ENCODE measurements at places on chromosomes 1 and 21. TPM values are rescaled to one million over a fixed set of nuclear protein-coding genes. Genes with fewer than 3 reads are reported as not detected.
A peak's percentile ranks its signal among the peaks of the same experiment; 100 is the strongest.

- no peaks in the 10 kb centered on the region for H3K4me1 ChIP-seq
- no peak overlapping the region for H3K4me3 ChIP-seq
- H3K27ac ChIP-seq: no peak overlapping the region
- no peaks in the 10 kb centered on the region for H3K36me3 ChIP-seq
- no peak for DNase-seq
These were observed 6.6 kb downstream of the RSPO1 start for GRCh38 chr1:37628026-37628556.

S100A9 gene
- not detected for polyA plus RNA-seq

DNA sequence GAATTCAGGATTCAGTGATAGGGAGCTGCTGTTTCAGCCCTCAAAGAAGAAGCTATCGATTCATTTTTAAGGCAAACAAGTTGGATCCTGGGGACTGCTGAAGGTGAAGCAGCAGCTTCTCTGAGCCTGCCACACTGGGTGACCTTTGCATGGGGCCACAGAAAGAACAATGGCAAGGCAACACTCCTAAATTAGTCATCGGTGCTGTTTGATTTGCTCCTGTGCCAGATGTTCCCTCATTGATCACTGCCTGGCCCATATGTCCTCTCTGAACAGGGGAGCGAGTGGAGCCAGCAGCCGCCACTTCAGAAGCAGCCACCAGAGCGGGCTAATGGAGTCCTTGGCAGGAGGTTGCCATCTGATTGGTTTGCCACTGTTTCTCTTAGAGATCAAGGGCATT lies 391.5 kb downstream of the NTNG1 start:
- H3K4me3 ChIP-seq: no peak overlapping the region
- no peak overlapping the region for H3K27ac ChIP-seq
- no peaks in the 10 kb centered on the region for H3K27me3 ChIP-seq
- no peaks in the 10 kb centered on the region for H3K36me3 ChIP-seq
- DNase-seq: no peak

KRTAP13-4 gene
- not detected for polyA plus RNA-seq

ABCB10 gene
- polyA plus RNA-seq: 7.6 TPM

DNA sequence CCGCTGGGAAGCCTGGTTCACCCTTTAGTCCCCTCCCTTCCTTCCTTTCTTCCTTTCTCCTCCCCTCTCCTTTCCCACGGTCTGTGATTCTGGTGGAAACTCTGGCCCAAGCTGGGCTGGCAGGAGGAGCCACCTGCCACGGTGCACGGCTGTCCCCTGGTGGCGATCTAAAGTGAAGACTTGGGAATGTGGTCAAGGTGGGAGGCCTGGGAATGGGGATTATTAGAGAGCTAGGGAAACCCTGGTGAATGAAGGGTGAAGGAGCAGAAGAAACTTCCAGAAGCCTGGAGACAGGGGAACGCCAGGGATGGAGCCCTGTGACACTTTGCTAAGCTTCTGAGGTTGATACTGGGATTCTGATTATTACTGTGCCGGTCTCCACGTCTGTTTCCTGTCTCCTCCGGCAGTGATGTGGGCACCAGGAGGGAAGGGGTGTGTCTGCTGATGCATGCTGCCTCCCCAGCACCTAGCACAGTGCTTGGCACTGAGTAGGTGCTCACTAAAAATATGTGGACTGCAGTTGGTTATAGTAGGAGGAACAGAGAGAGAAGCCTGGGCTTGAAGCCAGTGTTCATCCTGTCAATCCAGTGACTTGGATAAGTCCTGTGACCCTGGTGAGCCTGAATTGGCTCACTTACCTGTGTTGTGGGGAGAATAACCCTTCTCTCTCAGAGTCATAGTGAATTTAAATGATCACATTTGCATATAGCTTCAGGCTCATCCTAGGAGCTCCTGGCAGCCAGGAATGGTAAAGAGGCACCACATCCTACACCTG lies 71.2 kb upstream of the NBPF3 start:
- no peaks in the 10 kb centered on the region for H3K27me3 ChIP-seq
- H3K4me3 ChIP-seq: no peak overlapping the region
- H3K36me3 ChIP-seq: no peaks in the 10 kb centered on the region
- DNase-seq: peak; percentile 90
- no peaks in the 10 kb centered on the region for H3K4me1 ChIP-seq
